Stimulated activated CD4-positive, alpha-beta T cell treated with anti-CD3 and anti-CD28 coated beads, Interleukin-4, amount 100 ng/mL, for 48 hours (primary cell): ENCODE measurements at places on chromosomes 7 and 10.

- DNase-seq, result no peak
Measured at GRCh38 chr7:35003679-35004303, 33.5 kb downstream of the DPY19L1 start.

DNA sequence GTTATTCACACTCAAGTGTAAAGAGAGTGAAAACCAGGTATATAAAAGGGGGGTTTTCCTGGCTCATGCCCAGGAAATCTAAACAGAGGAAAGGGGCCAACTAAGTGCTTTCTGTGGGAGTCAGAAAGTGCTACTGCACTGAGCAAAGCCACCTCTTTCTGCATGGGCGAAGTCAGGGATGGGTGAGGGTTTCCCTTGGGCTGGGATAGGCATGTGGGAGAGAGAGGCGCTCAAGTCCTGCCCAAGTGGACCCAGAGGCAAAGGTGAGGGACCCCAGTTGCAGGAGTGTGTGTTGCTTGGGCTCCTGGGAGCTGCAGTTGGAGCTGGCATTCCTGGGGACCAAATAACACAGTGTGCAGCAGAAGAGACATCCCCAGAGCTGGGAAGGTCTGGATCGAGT, 65.9 kb downstream of the PRR15 start:
- no peak for DNase-seq

- no peak for DNase-seq
Measured at GRCh38 chr10:4067531-4067930, 282.5 kb upstream of the KLF6 start.

DNA sequence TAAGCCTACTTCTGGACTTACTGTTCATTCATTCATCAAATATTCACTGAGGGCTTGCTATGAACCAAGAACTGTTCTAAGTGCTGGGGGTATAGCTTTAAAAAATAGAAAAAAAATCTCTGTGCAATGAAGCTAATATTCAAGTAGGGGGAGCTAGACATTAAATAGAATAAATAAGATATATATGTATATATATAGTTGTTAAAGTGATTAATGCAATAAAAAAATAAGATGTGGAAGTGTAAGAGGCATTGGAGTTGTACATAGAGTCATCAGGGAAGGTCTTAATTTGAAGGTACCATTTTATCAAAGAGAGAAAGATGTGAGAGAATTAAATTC, 181.2 kb upstream of the AGR3 start:
- no peak for DNase-seq

GRCh38 chr7:70217571-70217970, 619.3 kb downstream of the AUTS2 start:
- DNase-seq, result no peak

DNA sequence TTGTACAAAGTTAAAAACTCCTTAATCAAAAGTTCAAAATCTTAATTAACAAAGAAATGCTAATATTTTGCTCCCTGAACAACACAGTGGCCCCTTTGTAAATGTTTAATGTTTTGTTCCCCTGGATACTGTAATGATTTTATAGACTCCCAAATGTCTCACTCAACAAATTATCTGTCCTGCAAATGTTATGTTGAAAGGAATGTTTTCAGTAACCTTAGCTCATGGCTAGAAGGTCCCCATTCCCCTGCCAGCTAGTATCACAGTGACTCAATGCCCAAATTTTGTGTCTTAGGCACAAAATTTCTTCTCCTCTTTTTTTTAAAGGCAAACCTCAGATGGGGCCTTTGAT, 298.9 kb downstream of the ELMO1 start:
- DNase-seq, result no peak

DNA sequence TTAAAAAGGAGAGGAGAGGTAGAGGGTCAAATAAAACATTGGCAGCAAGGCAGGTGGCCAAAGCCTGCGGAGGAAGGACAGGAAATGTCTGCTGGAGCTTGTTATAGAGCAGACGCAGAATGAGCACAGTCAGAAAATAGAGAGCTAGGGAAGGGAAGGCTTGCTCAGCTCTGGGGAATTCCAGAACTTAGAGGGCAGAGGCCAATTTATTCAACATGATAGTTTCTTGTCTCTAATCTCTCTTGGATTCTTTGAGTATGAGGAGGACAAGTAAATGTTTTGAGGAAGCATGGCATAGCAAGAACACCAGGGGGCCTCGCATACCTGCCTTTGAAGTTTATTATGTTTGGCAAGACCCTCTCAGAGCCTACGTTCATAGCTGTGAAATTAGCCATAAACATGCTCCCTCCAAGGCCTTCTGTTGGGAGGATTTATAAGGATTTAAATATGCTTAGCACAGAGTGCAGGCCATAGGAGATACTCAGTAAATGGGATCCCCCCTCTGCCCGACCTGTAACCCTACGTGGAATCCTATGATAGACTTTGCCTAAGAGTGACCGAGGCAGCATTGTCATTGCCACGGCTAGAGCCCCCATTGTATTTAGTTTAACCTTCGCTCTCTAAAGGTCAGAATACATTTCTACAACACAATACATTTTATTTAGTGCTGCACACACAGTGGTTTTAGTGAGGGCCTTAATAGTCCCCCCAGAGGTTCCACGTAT, 293.9 kb downstream of the CCDC3 start:
- DNase-seq, result peak; percentile 34

DNA sequence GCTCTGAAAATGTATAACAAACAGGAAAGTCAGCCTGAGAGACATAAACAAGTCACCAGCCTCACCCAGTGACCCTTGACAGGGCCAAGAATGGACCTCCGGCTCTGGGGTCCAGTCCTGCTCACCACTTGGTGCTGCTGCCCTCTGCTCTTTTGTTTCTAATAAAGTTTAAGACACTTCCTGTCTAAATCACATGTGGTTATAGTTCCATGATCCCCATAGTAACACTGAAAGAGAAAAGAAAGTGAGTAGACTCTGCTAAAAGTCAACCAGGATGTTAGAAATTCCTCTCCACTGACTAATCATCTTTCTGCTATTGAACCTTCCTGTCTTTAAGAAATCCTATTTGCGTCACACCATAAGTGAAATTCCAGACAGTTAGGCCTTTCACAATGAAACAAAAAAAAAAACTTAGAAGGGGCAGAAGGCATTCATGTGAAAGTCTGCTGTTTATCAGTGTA, 179.2 kb upstream of the BET1 start:
- DNase-seq, result no peak

DNA sequence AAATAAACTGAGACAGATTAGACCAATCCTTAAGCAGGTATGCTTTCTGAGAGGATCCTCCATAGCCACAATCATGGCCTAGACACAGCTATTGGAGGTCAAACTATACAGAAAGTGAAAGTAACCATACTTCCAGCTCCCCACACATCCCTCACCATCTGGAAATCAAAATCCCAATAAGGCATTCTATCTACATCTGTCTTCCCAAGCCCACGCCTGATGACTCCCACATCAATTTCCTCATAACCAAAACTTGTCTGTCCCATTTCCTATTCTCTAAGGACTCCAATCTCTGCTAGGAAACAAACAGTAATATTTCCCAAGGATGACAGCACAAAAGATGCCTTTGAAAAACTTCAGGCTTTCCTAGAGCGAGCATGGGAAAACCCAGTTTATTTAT, 247.3 kb upstream of the HPS1 start:
- no peak for DNase-seq
